Anterior cingulate cortex (tissue), 58 donors: ENCODE measurements at places on chromosomes 16 and 17.

DNA sequence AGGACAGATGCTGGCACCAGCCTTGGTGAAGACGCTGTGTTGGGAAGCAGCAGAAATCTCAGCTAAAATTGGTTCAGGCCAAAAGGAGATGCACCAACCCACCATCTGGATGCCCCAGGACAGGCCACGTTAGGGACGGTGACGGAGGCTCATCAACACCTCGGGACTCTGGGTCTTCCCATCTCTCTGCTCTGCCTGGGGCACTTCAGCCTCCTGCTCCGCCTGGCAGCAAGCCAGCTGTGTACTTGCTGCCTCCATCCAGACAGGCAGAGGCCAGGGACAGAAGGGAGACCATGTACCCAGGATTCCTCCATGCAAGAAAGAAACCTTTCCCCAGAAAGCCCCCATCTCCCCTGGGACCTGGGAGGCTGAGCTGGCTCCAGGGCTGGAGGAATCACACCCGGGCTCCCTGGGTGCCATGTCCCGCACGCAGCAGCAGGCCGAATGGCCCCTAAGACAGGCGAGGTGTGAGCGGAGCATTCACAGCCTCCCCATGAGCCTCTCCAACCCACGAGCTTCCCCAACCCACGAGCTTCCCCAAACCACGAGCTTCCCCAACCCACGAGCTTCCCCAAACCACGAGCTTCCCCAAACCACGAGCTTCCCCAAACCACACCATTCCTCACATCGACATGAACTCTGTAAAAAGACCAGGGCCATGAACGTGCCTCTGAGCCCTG, 274.5 kb downstream of the C16orf95 start:
- DNase-seq: no peak

DNA sequence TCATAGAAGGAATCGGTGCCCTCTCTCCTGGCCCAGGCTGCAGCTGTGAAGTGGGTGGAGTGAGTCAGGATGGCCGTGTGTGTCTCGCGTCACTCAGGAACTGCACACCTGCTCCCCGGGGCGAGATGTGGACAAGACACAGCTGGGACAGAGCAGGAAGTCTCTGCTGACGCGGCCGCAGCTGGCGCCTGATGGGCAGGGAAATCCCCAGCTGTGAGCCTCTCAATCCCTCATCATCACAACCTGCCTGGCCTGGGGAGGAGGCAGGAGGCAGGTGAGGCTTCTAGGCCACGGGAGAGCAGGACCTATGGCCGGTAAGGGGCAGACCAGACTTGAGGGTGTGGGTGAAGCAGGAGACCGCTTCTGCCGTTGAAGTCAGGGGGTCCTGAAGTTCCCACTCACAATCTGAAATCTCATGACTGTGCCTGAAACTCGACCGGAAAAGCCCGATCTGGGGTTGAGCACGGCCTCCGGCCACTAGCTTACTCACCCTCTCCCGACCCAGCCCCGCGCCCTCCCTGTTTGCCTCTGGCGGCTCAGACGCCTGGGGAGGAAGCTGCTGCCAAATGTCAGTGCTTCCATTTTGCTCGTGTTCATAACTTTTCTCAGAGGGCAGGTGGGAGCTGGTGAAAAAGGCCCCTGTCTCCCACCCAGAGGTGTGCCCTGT, 1.1 kb upstream of the TRPV3 start:
- no peak for DNase-seq

GRCh38 chr16:23554536-23554935, 2.6 kb downstream of the EARS2 start:
- DNase-seq: no peak

DNA sequence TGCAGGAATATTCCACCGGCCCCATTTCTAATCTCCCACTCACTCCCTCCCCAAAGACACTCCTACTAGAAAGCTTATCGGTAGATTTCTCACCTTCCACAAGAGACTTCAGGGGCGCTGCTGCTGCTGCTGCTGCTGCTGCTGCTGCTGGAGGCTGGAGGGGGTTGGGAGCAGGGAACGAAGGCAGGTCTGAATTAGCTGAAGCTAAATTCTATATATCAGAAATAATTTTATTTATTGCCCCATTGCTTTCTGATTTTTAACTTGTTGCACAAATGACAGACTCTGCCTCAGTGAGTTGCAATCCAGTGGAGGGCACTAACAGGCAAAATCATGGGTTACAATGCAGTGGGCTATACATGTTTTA, 25.8 kb upstream of the HLF start:
- DNase-seq: peak; percentile 17

DNA sequence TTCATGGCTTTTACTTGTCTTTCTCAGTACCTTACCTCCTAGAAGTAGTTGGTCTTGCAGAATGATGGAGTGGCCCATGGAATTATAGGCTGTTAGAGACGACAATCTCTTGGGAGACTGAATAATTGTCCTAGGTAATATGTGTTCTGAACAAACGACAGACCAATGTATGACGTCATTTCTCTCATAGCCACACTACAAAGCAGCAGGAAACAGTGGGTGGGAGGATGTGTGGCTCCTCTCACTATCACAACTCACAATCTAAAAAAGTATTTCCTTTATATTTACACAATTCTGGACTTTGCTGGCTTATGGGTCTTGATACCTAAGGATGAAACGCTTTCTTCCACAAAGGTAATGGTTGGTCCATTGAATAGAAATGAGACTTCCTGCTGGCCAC, 183.9 kb downstream of the TOX3 start:
- DNase-seq: no peak

DNA sequence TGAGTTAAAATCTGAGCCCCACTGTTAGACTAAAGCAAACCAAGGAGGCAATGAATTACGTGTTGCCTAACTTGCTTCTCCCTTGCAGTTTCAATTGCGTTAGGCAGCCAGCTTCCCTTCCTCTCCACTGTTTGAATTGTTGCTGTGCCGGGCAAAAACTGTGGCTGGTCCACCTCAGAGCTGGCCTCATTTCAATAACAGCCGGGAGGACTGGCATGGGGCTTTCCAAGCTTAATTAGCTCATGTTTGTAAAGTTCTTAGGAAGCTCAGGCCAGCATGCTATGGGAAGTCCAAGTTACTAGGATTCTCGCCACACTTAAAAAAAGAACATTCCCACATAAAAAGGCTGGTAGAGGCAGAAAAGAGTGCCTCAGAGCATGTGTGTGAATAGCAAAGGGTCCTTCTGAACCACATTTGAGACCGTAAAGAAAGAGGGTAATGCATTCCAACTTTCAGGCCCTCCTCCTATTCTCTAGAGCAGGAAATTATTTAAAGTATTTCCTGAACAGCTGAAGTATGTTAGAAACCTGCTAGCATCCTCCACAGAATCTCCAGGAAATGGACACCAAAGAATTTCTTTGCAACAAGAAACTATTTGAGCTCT, 79.0 kb upstream of the SMURF2 start:
- DNase-seq: peak; percentile 42

GRCh38 chr16:48347191-48347865, 37.9 kb downstream of the SIAH1 start:
- no peak for DNase-seq

DNA sequence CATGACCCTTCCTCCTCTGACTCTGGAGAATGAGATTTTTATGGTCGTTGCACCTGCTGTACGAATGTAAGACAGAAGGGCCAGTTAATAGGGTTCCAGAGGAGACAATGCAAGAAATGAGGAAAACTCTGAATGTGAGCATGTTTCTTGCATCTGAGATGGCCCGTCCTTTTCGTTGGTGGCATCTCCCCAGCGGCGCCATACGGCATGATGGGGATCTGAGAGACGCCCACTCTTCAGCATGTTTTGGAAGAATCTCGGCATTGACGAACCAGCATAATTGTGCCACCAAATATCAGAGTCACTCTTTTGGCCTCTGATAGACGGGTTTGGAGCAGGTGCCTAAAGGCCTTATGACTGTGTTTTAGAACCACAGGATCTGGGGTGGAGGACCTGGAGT, 126.5 kb upstream of the RCVRN start:
- peak; percentile 15 for DNase-seq

GRCh38 chr16:68408967-68409366, 39.3 kb downstream of the SMPD3 start:
- no peak for DNase-seq

- peak; percentile 18 for DNase-seq
Measured at GRCh38 chr17:7444682-7445618, at the start of gene CHRNB1. Gene CHRNB1 (plus strand): TSS chr17:7445061. CDS start chr17:7445128, 67 bp downstream.

- DNase-seq: peak; percentile 80
Measured at GRCh38 chr17:49315551-49316257, 46.3 kb downstream of the ZNF652 start.

DNA sequence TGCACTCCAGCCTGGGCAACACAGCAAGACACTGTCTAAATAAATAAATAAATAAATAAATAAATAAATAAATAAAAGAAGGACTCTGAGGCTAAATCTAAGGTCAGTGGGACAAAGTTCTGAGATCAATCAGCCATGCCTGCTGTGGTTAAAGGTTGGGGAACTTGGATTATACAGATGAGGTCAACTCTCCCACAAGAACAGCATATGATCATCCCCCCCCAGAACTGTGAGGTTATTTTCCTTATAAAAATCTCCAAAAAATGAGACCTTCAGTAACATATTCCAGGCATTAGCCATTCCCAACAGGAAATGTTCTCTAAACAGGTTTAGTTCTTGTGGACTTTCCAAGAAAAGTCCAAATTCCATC, 90.3 kb downstream of the C16orf95 start:
- DNase-seq: no peak
